CD4-positive, alpha-beta T cell treated with Interleukin-6 for 4 hours (primary cell): ENCODE measurements at places on chromosomes 12 and 14.

GRCh38 chr14:42001431-42001830 is 394.8 kb downstream of the LRFN5 start:
- no peak for DNase-seq

GRCh38 chr12:79063258-79063657 is 198.7 kb downstream of the SYT1 start:
- DNase-seq: no peak

DNA sequence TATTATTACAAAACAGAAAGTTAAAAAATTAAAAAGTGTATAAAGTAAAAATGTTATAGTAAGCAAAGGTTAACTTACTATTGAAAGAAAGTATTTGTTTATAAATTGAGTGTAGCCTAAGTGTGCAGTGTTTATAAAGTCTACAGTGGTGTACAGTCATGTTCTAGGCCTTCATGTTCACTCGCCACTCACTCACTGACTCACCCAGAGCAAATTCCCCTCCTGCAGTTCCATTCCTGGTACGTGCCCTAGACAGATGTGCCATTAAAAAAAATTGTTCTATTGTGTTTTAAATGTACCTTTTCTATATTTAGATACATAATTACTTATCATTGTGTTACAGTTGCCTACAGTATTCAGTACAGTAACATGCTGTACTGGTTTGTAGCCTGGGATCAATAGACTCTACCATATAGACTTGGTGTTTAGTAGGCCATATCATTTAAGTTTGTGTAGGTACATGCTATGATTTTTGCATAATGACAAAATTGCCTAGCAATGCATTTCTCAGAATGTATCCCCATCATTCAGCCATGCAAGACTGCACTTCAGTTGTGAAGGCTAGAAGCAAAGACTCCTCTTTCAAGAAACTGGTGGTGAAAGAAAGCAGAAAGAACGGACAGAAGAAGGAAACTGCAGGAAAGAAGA is 100.6 kb downstream of the DACT1 start:
- DNase-seq: no peak

GRCh38 chr12:128459067-128459466 is 192.1 kb downstream of the TMEM132C start:
- no peak for DNase-seq

DNA sequence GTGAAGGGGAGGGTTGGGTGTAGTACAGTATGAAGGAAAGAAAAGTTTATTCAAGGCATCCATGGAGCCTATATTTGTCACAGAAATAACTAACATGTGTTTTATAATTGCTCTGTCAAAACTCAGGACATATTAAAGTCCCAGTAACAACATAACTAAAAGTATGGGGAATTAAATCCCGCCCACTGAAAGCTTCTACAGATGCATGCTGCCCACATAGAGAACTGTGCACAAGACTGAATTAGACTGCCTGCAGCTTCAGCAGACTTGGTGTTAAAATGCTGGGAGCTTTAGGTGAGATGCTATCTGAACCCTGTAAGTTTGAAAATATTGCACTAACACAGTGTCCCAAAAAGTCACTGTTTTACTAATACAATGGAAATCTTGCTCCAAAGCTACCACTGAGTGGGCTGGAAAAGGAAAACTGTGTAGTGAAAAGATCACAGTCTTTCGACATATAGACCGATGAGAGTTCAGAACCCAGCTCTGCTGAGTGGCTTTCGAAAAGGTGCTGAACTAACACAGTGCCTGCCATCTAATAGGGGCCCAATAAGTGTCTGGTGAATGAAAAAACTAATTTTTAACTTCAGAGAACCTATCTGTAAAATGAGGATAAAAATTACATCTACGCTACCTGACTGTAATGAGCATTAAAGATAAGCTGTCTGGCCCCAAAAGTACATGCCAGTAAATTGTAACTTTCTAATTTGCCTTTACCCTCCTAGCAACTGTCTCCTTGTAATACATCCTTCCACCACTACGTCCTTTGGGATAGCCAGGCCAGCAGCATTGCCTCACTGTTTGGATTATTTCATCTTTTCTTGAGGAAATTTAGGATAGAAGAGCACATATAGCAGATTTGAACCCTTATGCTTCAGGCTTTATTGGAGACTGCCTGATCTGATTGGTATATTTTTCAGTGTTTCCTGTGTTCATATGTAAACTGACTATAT is 237.6 kb downstream of the BCAT1 start:
- no peak for DNase-seq

DNA sequence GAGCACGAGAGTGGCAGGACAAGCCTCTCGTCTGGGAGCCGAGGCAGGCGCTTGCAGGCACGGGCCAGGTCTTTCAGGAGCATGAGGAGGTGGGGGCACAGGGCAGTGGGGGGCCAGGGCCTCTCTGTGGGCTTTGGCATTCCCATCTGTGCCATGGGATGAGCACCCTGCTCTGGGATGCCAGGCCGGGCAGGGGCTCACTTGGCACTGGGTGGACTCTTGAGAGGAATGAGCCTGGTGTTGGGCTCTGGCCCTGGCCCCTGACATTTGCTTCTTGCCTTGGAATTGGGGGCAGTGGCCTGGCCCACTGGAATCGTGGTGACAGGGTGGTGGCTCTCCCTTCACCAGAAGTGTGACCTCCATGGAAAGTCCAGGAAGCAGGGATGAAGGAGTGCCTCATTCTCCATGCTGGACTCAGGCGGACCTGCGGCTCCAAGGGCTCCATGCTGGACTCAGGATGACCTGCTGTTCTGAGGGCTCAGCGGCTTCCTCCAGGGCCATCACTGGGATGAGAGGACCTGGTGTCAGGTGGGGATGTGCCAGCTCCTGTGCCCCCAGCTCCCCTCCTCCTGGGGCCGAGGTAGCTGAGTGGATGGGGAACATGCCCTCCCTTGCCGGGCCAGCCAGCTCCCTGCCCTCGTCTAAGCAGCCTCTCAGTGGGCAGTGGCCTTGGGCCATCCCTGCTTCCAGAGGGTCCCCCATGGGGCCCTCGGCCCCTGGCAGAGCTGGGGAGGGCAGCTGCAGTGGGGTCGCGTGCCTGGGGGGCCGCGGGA is 220.3 kb downstream of the KIF26A start:
- no peak for DNase-seq
